Epithelial cell of proximal tubule (primary cell): ENCODE measurements at places on chromosomes 4 and X.

GRCh38 chr4:82779032-82779431 is 19.6 kb downstream of the SCD5 start:
- peak; percentile 57 for DNase-seq

- no peak for DNase-seq
These were observed 63.1 kb upstream of the PDHA1 start for GRCh38 chrX:19280636-19281035.

DNA sequence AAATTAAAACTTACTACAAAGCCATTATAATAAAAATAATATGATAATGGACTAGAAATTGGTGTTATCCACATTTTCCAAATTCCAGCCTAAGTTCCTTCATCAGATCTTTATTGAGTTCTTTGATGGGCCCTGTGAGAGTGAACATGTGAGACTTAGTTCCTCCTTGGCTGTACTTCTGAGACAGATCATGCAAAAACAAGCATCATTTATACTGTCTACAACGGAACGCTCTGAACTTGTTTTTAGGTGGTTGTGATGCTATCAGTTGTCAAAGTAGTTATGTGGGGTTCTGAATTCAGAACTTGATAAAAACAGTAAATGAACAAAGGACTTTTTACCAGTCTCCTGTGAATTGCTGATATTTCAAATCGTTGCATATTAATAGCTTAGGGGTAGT is 48.9 kb downstream of the JADE3 start:
- DNase-seq = no peak

GRCh38 chr4:7595934-7596461 is 161.3 kb upstream of the PSAPL1 start:
- DNase-seq = no peak

GRCh38 chr4:38354421-38354820 is 309.6 kb upstream of the KLF3 start:
- DNase-seq = no peak

- DNase-seq = no peak
These were observed 8.1 kb downstream of the EPGN start for GRCh38 chr4:74316397-74316796.

GRCh38 chr4:21387683-21388082 is 560.9 kb downstream of the KCNIP4 start:
- no peak for DNase-seq

DNA sequence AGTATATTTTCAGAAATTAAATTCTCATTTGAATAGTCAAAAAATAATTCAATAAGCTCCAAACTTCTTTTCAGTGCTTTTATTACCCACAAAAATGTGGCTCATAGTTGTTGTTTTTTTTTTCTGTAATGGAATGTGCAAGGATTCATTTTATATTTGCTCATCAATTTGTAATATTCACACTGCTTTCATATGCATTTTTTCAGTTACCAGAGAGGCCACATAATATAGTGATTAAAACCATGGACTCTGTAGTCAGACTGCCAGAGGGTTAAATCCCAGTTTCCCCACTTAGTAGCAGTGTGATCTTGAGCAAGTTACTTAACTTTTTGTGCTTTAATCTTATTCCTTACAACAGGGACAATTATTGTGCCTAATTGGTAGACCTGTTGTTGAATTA is 64.5 kb downstream of the FAM9B start:
- DNase-seq = no peak

GRCh38 chrX:16993791-16994318 is 47.4 kb downstream of the REPS2 start:
- DNase-seq = no peak

- no peak for DNase-seq
These were observed 436.5 kb upstream of the GALNTL6 start for GRCh38 chr4:171376724-171377123.

GRCh38 chr4:38377195-38377594 is 286.8 kb upstream of the KLF3 start:
- no peak for DNase-seq

DNA sequence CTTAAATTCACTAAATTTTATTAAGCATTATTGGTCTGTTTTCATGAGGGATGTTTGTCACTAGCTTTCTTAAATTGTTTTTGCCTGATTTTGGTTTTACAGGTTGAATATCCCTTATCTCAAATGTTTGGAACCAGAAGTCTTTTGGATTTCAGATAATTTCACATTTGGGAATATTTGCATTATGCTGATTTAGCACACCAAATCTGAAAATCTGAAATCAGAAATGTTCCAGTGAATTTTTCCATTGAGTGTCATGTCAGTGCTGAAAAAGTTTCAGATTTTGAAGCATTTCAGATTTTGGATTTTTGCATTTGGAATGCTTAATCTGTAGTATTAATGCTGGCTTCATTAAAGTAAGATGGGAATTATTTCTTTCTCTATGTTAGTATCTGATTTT is 14.7 kb downstream of the FAM193A start:
- no peak for DNase-seq

DNA sequence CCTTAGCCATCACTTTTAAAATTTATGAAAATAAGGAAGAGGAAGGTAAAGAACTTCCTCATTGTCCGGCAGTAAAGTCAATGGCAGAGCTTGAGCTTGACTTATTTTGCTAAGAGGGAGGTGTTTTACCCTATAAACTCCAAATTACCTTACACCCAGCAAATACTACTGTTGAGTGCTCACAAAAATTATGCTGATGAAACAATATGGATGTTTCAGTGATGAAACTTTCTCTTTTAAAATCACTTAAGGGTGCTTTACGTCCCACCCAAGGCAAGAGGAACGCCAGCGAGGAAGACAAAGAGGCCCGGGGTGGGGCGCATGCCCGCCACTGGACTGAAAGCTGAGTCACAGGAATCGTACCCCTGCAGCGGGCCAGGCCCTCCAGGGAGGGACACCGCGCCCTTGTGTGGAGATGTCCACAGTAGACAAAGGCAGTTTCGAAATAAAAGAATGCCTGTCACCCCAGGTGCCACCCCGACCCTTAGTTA is 560 bp upstream of the TMSB4X start:
- no peak for DNase-seq

GRCh38 chr4:47383829-47384427 is 79.6 kb downstream of the COMMD8 start:
- DNase-seq = no peak

- no peak for DNase-seq
These were observed 24.5 kb upstream of the VEGFC start for GRCh38 chr4:176817204-176817603.

DNA sequence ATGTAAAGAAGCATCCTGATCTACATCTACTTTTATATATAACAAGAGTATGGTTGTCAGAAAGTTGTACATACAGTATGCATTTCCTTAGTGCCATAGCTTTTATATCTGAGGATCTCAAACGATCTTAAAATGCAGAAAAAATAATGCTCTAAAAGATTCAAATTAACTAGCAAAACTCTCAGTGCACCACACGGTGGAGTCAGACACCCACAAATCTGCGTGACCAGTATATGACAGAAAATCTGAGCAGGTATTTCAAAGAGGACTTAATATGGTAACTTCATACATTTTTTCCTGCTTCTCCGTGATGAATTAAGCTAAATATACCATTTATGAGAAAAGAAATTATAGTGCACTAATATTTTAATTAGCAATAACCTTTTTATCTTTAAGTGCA is 803.0 kb downstream of the DMD start:
- no peak for DNase-seq

DNA sequence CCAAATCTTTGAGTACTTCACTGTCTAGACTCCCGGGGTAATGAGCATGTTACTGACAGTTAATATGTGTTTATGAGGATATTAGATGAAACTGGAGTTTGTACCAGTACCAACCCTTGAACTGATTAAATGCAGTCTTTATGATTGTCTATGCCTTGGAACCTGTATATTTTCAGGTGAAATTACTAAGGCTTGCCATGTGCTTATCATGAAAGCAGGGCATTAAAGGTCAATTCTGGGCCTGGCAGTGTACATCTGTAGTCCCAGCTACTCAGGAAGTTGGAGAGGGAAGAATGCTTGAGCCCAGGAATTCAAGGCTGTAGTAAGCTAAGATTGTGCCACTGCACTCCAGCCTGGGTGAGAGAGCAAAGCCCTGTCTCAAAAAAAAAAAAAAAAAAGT is 27.6 kb downstream of the PHEX start:
- DNase-seq = no peak

DNA sequence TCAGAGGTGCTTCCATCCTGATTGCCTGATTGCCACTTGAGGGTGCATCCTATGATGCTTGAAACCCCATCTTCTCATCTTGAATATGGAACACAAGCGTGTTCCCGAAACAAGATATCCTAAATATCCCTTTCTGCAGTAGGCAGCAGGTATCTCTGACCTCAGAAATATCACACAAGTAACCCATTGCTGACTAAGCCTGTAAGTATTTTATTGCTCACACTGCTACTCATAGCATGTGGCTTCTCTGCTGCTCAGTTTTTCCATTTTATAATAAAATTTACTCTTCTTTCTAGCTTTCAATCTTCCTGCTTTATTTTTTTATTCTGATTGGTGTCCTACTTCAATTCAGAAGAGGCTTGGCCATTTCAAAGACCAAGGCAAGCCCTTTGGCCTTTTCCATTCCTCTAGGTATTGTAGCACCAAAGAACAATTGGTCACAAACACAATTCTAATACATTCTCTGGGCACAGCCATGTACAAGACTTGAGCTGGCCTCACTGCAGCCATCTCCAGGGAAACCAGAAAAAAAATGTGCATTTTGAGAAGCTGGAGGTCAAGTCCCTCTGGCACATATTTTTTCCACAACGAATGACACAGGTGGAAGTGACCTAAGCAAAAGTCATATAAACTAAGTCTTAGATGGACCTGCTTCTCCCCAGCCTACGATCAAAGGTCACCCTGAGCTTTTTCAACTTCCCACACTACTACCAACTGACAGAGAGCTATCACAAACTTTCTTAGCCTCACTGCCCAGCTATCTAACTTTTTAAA is 107.0 kb downstream of the OR13H1 start:
- DNase-seq = no peak

- DNase-seq = no peak
These were observed 25.8 kb upstream of the GTPBP6 start for GRCh38 chrX:344371-344901.

DNA sequence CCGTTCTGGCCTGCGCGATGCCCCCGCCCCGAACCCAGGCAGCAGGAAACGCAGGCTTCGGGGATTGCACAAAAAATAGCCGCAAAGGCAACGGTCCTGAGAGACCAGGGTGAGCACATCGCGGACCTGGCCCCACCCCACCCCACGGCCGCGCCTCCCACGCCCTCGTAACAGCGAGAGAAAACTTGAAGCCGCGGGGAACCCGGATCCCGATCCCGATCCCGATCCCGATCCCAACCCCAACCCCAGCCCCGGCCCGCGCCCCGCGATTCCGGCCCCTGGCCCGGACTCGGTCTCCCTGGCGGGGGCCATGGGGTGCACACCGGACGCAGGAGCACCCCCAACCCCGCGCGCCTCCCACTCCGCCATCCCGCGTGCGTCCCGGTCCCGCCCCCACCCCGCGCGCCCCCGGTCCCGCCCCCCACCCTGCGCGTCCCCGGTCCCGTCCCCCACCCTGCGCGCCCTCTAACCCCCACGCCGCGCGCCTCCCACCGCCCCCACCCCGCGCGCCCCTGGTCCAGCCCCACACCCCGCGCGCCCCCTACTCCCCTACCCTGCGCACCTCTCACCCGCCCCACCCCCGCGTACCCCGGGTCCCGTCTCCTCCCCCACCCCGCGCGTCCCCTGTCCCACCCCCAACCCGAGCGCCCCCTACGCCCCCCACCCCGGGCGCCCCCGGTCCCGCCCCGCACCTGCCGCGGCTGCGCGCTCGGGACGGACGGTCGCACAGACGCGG is 29.0 kb downstream of the NOP14 start:
- DNase-seq = no peak

DNA sequence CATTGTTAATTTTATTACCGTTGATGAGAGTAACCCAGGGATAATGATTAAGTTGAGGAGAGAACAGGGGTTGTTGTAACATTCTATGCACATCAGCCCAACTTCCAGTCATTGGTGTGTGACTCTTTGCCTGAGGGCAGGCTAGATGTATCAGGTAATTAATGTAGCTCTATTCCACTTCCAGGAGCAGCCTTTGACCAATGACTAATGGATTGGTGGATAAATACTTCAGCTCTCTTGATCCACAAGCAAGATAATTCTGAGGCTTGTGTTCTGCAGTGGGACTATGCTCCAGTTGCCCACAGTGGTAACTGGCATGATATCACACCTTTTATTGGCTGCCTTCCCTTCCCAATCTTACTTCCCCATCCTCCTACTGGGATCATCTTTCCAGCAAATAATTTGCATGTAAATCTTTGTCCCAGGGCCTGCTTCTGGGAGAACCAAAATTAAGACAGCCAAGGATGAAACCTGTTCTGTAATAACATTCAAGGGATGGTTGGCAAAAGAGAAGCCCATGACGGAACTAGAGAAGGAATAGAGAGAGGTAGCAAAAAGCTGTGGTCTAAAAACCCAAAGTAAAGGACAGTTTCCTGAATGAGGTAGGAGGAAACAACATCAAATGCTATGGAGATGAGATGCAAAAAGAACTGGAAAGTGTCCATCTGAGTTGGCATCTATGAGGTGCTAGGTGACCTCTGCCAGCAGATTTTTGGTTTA is 241.4 kb upstream of the RPS6KA3 start:
- no peak for DNase-seq

- DNase-seq = no peak
These were observed 36.4 kb upstream of the CT47C1 start for GRCh38 chrX:119036107-119037029.

DNA sequence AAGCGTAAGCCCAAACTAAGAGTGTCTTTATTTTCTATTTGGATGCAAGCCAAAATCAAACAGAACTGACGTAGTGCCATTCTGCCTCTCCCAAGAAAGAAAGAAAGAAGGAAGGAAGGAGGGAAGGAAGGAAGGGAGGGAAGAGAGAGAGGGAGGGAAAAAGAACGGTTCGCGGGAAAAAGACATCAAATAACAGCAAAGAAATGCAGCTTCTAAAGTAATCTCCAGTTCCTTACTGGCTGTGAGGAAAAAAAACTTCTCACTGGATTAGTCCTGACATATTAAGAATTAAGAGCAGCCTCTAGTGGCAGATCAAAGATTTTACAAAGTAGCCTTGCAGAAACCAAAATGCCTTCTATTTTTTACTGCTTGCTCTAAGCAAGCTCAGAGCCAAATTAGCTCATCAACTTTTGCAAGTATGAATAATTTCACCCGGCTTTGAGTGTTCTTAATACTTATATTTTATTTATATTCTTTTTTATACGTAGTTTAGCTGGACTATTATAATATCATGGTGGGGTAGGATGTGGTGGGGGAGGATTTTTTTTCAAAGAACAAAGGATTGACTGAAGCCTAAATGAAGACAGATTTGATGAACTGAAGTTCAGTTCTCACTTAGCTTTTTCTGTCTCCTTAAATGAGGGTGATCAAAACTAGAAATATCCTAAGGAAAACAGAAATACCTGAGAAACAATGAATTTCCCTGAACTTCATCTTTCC is 36.6 kb downstream of the PITX2 start:
- peak; percentile 32 for DNase-seq

DNA sequence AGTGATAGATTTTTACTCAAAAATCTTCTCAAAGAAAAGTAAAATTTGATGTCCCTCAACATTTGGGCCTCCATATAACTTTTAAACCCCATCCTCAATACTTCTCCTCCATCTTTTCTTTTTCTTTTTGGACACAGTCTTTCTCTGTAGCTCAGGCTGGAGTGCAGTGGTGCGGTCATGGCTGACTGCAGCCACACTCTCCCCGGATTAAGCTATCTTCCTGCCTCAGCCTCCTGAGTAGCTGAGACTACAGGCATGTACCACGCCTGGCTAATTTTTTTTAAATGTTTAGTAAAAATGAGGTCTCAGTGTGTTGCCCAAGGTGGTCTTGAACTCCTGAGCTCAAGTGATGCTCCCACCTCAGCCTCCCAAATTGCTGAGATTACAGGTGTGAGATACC is 33.1 kb downstream of the KDM6A start:
- DNase-seq = no peak
